HFFc6 (cell line): ENCODE measurements at places on chromosomes 3 and 15. TPM values are rescaled to one million over a fixed set of nuclear protein-coding genes. Genes with fewer than 3 reads are reported as not detected.

GRCh38 chr3:166263460-166263859 lies 426.2 kb upstream of the BCHE start:
- H3K4me3 ChIP-seq = no peak overlapping the region
- no peak overlapping the region for H3K27ac ChIP-seq
- H3K36me3 ChIP-seq = no peaks in the 10 kb centered on the region
- no peak for DNase-seq

The CTXND1 gene
- not detected in 3 replicates for total RNA-seq

- DNase-seq = no peak
- no peak overlapping the region for H3K4me3 ChIP-seq
- H3K27me3 ChIP-seq = no peaks in the 10 kb centered on the region; the same call in none of the 2 replicates
Observed at GRCh38 chr3:47440131-47440530, 35.6 kb downstream of the SCAP start.

GRCh38 chr3:69747511-69748258 lies 8.4 kb downstream of the MITF start:
- H3K27ac ChIP-seq = peak overlapping the region; percentile 70
- peaks cover 9% of the 10 kb centered on the region for H3K36me3 ChIP-seq

DNA sequence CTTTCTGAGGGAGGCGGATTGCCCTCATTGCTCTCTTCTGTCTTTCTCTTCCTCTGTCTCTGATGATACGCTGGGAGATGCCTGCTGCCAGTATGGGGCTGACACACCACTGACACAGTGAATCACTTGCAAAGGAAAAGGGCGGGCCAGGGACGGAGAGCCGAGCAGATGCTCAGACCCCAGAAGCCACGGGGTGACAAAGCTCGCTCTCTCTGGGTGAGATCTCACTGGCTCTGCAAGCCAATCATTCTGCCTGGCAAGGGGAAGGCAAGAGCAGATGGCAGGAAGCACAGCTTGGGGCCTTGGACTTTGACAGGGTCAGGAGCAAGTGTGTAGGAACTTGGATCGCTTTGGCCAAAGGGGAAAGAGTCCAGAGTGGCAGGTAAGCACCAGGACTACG lies 198.7 kb downstream of the NTRK3 start:
- H3K4me1 ChIP-seq = no peaks in the 10 kb centered on the region
- H3K27me3 ChIP-seq = peaks cover 2% of the 10 kb centered on the region; the same call in 1 of the 2 replicates
- H3K4me3 ChIP-seq = no peak overlapping the region
- no peak for DNase-seq
- H3K27ac ChIP-seq = no peak overlapping the region

DNA sequence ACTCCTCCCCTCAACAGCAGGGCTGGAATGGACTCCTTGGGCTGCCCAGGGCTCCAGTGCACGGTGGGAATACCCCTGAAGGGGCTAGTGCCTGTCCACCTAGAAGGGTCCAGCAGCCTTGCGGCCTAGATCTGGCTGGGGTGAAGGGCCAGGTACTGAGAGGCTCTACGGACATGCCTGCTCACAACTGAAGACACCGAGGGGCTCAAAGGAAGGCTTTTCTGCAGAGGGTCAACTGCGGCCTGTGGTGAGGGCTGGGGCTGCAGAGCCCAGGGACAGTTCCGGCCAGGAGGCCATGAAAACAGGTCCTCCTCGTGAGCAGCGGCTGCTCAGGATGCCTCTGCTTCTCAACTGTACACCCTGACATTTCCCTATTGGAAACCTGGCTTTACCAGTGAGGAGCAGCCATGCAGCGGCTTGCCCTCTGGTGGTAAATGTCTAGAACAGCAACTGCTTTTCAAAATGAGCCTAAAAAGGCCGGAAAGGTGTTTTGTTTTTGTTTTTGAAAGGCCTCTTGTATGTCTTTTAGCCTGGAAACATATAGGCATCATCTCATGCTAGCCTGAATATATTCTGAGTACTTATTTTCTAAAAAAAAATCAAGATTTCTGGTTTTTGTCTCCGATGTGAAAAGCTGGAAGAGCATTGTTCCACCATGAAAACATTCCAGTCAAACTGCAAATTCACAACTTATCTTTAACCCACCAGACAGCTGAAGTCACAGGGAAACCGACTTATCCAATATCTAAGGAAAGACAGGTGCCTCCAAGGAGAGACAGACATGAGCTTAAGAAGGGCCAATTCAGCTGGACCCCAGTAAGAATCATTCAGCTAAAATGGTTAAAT lies 163.4 kb downstream of the KLF13 start:
- peak; percentile 59 for DNase-seq
- H3K4me3 ChIP-seq = no peak overlapping the region
- peaks cover 12% of the 10 kb centered on the region for H3K36me3 ChIP-seq
- H3K27me3 ChIP-seq = peaks cover 11% of the 10 kb centered on the region; the same call in 1 of the 2 replicates
- H3K27ac ChIP-seq = no peak overlapping the region

DNA sequence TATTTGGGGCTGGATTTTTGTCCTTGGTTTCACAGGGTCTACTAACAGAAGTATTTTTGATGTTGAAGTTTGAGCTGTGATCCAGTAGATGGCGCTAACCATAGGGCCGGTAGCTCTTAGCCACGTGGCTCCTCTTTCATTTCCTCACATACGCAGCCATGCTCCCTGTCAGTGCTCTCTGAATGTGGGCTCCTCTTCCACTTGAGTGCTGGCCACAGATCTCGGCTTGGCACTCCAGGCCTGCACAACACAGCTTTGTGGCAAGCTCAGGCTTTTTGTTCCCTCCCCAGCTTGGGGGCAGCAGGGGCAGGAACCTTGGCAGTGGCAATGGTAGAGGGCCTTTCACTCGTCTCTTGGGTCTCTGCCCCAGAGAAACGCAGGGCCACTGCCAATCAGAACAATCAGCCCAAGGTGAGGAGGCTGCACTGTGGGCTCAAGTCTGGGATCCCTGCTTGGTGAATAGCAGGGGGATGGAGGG lies 18.6 kb upstream of the DNAAF4 start:
- peak; percentile 20 for DNase-seq
- no peaks in the 10 kb centered on the region for H3K36me3 ChIP-seq
- peaks cover 8% of the 10 kb centered on the region for H3K4me1 ChIP-seq
- H3K27ac ChIP-seq = peak overlapping the region; percentile 37; the same call in 1 of the 2 replicates
- no peak overlapping the region for H3K4me3 ChIP-seq
- H3K27me3 ChIP-seq = peaks cover 5% of the 10 kb centered on the region
